Right forelimb (tissue), 1 donor: ENCODE measurements at places on chromosomes 7 and 10.

GRCh38 chr10:47158116-47159071 is 141.6 kb upstream of the GDF10 start:
- DNase-seq: peak; percentile 23

DNA sequence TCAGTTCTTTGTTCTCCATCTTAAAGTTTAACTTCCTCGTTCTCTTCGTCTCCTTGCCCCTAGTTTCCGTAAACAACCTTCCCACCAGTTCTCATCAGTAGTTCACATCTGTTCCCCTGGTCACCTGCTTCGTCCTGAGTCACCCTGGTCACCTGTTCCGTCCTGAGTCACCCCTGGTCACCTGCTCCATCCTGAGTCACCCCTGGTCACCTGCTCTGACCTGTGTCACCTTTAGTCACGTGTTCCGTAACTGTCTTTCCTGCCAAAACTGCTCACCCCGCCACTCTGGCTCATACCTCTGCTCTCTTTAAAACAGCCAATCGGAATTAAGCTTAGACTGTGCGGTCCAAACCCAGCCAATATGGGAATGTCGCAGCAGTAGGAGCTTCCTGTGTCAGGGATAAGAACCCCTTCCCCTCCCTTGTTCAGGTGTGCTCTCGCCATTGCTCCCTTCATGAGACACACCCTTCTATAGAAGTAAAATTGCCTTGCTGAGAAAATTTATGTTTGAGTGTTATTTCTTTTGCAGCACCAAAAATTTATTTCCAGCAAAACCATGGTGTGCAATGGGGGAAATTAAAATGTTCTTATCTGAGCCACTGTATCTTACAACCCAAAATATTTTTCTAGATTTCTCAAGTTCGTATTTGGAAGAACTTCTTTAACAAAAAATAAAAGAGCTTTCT is 112.2 kb downstream of the VIM start:
- DNase-seq: no peak

DNA sequence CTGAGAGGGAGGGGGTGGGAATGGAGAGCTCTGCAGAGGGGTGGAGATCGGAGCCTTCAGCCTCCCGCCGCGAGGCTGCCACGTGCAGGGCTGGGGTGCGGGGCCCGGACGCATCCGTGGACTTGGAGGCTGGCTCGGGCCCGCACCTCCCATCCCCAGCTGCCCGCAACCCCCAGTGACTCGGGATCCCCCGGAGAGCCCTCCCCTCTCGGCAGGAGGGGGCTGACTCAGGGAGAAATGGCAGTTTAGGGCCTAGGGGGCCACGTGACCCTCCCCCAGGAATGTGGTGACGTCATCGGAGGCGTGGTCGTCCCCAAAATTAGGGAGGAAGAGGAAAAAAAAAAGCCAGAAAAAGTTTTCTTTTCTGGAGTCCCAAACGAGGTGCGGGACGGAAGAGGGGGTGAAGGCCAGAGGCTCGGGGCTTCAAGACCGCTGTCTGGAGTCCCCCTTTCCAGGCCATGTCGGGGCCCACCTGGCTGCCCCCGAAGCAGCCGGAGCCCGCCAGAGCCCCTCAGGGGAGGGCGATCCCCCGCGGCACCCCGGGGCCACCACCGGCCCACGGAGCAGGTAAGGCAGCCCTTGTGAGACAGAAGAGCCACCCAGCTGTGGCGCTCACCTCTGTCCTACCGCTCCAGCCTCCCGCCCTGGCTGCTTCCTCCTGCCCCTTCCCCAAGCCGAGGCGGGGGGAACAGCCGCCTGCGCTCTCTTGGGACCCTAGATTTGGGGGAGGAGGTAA is at the start of gene TRIP6:
Gene TRIP6 (plus strand): TSS at position 348 of the 736 bp plus-strand sequence. CDS start 111 bp downstream, at position 459.
- DNase-seq: peak; percentile 96

- DNase-seq: no peak
Measured at GRCh38 chr7:140695381-140695780, 1.1 kb upstream of the NDUFB2 start.

DNA sequence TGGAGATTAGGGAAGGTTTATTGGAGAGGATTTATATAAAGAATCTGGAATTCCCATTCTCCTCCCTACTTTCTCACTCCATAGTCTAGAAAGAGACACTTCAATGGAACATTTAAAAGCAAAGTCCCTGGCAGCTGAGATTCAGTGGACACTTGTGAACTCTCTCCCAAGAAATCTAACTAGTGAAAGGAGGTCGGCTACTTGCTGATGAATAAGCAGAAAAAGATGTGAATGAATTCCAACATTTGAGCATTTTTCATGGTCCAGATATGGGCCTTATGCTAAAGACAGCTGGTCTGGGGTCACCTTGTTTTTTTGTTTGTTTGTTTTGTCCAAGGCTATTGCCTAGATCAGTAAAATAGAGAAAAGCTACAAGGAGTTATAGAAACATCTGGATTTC is 141.1 kb upstream of the LRRTM3 start:
- no peak for DNase-seq

GRCh38 chr10:59626523-59626869 is 83.2 kb downstream of the SLC16A9 start:
- no peak for DNase-seq

- peak; percentile 76 for DNase-seq
Measured at GRCh38 chr10:120456626-120457430, at the start of gene PLPP4. Gene PLPP4, plus strand, starts transcription at chr10:120457227. Its CDS starts 79 bp downstream, at chr10:120457306.

- DNase-seq: no peak
Measured at GRCh38 chr10:63057509-63057908, 75.6 kb upstream of the NRBF2 start.

- no peak for DNase-seq
Measured at GRCh38 chr10:36759141-36759805, 366.1 kb upstream of the ANKRD30A start.

- DNase-seq: peak; percentile 61
Measured at GRCh38 chr10:12419262-12419847, 70.0 kb downstream of the CAMK1D start.

GRCh38 chr7:15041226-15041625 is 138.7 kb upstream of the DGKB start:
- no peak for DNase-seq
